ENCODE measurements at places on chromosomes 7 and 10.

GRCh38 chr7:151851782-151852181 lies 25.1 kb downstream of the PRKAG2 start:
- no peak for DNase-seq

DNA sequence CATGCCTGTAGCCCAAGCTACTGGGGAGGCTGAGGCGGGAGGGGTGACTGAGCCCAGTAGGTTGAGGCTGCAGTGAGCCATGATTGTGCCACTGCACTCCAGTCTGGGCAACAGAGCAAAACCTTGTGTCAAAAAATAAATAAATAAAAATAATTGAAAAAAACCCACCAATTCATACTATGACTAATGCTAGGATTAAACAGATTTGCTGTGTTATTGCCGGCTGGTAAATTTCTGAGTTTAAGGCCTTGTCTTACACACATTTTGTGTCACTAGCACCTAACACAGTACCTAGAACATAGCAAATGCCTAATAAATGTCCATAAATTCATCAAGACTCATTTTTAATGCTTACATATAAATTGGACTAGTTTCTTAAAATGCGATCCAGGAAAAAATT lies 8.7 kb downstream of the ESYT2 start:
- DNase-seq: peak; percentile 58

DNA sequence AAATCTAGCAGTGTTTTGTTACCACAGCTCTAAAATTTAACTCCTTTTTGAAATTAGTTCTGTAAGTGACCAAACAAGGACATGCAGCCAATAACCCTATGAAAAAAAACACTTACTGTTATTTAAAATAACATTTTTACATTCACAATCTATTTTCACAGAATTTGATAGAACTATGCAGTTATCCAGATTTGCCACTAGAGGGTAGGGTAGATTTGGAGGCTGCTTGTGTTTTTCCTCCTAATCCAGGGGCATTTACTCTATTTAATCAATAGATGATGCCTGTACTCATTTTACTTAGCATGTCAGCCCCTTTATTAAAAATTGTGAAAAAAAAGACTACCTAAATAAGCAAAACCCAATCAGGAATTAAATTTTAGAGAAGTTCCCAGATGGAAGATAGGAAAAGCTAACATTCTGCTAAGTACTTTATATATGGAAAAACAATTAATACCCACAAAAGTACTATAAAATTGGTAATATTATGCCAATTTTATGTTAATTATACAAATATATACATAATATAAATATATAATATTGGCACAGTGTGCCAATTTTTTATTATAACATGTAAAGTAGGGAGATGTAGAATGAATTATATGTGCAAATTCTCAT lies 18.1 kb upstream of the LIPK start:
- DNase-seq: peak; percentile 48

DNA sequence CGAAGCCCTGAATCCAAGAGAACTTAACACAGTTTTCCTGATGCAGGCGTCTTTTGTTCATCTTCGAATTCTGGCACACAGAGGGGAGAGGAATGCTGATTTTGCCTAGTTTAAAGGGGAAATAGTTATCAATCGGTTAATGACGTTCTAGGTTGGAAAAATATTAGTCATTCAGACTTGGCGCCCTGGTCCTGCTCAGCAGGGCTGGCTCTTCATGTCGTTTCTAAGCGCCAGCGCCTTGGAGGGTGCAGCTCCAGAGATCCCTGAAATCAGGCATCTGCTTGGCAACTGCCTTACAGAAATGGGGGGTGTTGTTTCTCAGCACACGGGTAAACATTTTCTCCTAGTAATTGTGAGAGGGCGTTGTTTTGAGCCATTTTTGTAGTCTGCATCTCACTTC lies 1.3 kb upstream of the PRTFDC1 start:
- DNase-seq: peak; percentile 73

GRCh38 chr10:44517635-44518034 lies 132.7 kb upstream of the CXCL12 start:
- DNase-seq: no peak

DNA sequence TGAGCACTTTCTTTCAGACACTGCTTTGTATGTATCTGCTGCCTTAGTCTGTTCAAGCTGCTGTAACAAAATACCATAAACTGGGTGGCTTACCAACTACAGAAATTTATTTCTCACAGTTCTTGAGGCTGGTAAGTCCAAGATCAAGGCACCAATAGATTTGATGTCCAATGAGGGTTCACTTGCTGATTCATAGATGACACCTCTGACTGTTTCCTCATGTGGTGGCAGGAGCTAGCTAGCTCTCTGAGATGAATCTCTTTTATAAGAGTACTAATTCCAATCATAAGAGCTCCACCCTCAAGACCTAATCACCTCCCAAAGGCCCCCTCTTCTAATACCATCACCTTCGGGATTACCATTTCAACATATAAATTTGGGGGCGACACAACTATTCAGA lies 76.6 kb upstream of the ADO start:
- DNase-seq: no peak

DNA sequence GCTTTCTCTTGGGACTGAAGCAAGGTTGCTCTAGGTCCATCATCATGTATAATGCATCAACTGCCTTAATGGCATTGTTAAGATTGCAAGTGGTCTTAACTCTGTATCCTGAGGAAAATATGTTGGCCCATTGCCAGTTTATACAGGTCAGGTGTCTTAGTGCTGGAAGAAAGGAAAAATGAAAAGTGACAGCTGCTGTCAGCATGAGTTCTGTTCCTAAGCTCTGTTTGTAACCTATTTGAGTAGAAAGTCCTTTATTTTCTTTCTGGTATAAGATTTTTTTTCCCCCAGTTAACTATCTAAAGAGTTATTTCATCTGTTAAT lies 127.2 kb downstream of the SRI start:
- DNase-seq: no peak

DNA sequence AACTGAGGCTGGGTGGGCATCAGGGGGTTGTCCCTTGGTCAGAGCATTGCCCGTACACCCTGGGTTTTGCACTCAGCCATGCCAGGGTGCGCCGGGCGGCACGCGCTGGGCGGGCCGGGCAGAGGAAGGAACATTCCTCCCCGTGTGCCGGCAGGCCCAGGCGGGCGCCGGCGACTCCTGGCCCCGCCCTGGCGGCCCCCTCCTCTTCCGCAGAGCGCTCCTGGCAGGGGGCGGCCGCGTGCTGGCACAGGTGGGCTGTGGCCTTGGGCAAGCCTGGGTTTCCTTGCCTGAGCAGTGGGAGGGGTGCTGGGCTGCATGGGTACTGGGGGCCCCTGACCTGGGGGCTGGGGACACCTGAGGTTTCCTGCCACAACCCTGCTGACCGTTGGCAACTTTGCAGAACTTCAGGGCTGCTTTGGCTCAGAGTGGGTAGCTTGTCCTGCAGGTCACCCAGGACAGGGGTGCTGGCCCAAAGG lies 3.9 kb downstream of the LFNG start:
- DNase-seq: no peak

- peak; percentile 38 for DNase-seq
Observed at GRCh38 chr7:84548366-84549365, 354.1 kb upstream of the SEMA3A start.

GRCh38 chr7:93559639-93560491 lies 14.7 kb downstream of the CALCR start:
- no peak for DNase-seq

GRCh38 chr10:60989400-60989876 lies 45.5 kb upstream of the RHOBTB1 start:
- DNase-seq: no peak

DNA sequence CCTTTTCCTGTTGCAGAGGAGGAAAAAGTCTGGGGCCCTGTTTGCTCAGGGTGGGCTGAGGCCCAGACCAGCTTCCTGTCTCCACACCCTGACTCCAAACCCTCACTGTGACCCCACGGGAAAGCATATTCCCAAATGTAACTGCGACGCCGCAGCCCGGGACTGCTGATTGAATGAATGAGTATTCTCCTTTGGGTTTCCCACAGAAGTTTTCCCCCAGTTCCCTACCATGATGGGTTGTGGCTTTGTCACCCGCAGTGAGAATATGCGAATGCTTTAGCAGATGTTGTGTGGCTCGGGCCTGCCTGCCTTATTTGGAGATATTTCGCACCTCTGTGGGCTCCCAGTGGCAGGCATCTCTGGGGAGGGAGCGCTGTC lies 50.6 kb downstream of the MGMT start:
- no peak for DNase-seq

GRCh38 chr7:136884492-136884891 lies 16.0 kb downstream of the CHRM2 start:
- no peak for DNase-seq

GRCh38 chr10:6819301-6819700 lies 239.2 kb upstream of the PRKCQ start:
- DNase-seq: no peak

DNA sequence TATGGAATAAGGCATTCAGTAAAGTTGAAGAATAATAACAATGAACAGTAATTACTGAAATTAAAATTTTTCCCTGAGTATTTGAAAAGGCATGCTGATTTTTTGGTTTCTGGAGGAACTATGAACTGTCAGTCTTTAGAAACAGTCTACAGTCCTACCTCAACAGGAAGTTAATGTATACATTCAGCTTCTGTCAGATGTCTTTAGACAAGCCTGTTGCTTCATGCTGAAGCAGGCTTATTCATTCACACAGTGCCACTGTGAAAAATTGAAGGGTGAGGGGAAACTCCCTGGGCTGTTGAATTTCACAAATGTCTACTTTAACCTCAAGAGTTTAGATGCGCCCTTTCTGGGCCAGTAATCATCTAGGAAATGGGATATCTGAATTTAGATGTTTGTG lies 3.5 kb downstream of the NRF1 start:
- DNase-seq: peak; percentile 21

GRCh38 chr7:108525327-108525984 lies 479 bp downstream of the PNPLA8 start:
- DNase-seq: peak; percentile 87

DNA sequence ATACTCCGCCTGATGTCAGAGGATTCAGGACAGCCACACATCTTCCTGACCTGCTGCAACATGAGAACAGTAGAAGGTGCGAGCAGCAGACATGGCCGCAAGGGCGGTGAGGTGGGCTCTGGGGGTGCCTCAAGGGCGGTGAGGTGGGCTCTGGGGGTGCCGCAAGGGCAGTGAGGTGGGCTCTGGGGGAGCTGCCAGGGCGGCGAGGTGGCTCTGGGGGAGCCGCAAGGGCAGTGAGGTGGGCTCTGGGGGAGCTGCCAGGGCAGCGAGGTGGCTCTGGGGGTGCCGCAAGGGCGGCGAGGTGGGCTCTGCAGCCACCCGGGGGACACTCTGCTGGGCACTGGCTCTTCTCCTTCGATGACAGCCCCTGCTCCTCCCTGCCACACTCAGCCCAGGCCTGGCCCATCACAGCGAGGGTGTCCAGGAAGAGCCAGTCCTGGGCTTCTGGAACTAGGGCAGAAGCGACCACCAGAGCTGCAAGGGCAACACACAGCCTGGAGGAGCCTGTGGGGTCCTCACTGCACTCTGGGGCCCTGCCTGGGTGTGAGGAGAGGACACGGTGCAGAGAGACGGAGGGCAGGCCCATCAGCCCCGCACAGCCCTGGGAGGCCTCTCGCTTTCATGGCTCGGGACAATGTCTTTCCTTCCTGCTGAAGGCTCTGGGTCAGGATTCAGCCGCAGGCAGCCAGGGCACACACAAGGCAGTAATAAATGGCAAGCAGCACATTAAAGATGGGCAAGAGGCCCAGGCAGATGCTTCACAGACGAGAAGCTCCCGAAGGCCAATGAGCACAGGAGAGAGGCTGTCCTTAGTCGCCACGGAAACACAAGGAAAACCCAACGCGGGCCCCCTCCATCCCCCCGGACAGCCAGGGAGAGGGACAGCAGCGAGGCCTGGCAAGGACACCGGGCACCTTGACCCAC lies 42.5 kb downstream of the STK32C start:
- no peak for DNase-seq

- peak; percentile 91 for DNase-seq
Observed at GRCh38 chr7:104951546-104951945, 62.5 kb upstream of the KMT2E start.

- peak; percentile 45 for DNase-seq
Observed at GRCh38 chr10:119131512-119132240, 27.8 kb downstream of the DENND10 start.

GRCh38 chr10:78258323-78259030 lies 224.8 kb downstream of the RPS24 start:
- no peak for DNase-seq

- peak; percentile 7 for DNase-seq
Observed at GRCh38 chr7:64630496-64630895, 35.4 kb upstream of the ZNF107 start.

DNA sequence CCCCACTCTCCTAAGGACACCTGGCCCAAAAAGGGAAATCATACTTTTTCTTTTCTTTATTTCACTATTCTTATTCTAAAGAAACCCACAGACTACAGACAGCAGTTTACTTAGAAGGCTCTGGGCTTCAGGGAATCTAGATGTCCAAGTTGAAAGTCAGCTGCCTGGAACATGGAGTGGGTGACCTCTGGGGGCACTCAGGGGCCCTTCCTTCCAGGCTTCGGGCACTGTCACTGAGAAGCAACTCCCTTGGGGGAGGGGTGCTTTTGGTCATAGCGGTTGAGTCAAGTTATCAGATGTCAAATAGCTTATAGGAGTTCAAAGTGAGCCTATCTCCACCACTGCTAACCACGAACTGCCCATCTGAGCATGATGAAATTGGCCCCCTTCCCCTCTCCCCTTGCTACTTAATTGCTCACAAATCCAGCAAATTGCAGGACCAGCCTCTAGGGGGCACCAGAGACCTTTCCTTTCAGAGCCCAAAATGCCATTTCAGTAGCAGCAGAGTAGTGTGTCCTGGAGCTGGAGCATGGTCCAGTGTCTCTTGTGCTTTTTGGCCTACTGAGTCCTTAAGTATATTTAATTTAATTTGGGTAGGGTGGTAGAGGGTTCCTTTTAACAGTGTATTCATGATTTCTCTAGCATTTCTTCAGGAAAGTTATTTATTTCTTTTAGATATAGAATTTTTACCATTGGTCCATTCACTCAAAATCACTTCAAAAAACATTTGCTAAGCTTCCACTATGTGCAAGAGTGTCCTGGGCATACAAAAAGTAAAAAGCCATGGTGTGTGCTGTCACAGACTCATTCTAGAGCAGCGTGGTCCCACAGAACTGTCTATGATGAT lies 463.8 kb downstream of the KCNMA1 start:
- peak; percentile 82 for DNase-seq

- no peak for DNase-seq
Observed at GRCh38 chr10:117492504-117492903, 50.0 kb upstream of the EMX2 start.

- DNase-seq: no peak
Observed at GRCh38 chr7:87361320-87361719, 15.9 kb downstream of the CROT start.

- DNase-seq: no peak
Observed at GRCh38 chr7:27185854-27186667, 1.0 kb upstream of the HOXA11 start.

- no peak for DNase-seq
Observed at GRCh38 chr10:30662814-30663213, 33.3 kb upstream of the LYZL2 start.

- peak; percentile 24 for DNase-seq
Observed at GRCh38 chr10:3564346-3565002, 220.5 kb downstream of the KLF6 start.

- DNase-seq: no peak
Observed at GRCh38 chr7:117963264-117964197, 90.3 kb upstream of the CTTNBP2 start.

DNA sequence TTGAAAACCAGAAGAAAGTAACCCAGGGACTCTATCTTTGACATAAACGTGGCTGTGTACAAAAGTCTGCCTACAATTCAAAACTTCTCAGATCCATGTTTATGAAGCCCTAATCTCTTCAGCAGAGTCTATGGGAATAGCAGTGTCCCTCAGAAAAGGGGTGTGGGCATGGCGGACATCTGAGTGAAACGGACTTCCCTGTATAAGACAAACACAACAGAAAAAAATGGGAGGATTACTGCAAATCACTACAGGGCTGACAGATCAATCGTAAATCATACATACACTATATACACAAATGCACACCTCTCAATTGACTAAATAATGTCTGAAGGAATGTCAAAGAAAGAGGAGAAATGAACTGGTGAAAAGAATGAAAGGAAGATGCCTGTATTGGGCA lies 114.0 kb downstream of the ATE1 start:
- no peak for DNase-seq

Data from fibroblast of mammary gland (primary cell).